ENCODE measurements at places on chromosomes 4 and X. TPM values are rescaled to one million over a fixed set of nuclear protein-coding genes. Genes with fewer than 3 reads are reported as not detected.

The RENBP gene
- 1.2 TPM for total RNA-seq

The DCX gene
- total RNA-seq = not detected

The SAGE1 gene
- total RNA-seq = not detected

The GNRHR gene
- total RNA-seq = not detected

DNA sequence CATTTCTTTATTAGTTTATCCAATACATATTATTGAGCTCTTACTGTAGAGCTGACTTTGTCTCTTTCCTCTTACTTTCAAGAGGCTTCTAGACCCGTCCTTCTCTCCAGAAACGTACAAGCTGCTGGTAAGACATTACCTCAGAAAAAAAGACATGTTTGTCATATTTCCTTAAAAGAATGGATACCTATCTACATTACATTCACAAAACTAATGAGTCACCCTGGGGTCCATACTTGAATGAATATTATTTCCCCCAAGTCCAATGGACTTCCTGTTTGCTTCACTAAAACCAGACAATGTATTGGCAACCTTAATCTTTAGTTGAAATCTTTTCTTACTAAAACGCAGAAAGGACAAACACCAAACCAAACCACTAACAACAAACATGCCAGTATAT is 176.5 kb upstream of the CLNK start:
- no peaks in the 10 kb centered on the region for H3K36me3 ChIP-seq
- H3K4me1 ChIP-seq = no peaks in the 10 kb centered on the region
- no peak overlapping the region for H3K27ac ChIP-seq
- H3K4me3 ChIP-seq = no peak overlapping the region
- no peak for DNase-seq

Measured in Caco-2 (cell line).